ENCODE measurements at places on chromosomes 11 and 22.
A peak's percentile ranks its signal among the peaks of the same experiment; 100 is the strongest.

DNA sequence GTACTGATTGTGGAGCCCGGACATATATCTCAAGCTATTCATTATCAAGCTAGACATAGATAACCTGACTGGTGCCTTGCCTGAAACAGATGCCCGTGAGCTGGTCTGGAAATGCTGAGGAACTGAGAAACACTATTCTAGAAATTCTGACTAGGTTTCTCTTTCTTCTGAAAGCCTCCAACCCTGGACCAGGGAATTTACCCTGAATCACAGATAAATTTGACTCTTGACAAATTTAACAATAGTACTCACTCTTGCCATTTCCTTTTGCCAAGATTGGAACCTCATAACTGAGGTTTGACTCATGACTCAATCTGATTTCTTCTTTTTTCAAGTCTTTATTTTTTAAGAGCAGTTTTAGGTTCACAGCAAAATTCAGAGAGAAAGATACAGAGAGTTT lies 189.6 kb upstream of the SYN3 start:
- no peak for DNase-seq

DNA sequence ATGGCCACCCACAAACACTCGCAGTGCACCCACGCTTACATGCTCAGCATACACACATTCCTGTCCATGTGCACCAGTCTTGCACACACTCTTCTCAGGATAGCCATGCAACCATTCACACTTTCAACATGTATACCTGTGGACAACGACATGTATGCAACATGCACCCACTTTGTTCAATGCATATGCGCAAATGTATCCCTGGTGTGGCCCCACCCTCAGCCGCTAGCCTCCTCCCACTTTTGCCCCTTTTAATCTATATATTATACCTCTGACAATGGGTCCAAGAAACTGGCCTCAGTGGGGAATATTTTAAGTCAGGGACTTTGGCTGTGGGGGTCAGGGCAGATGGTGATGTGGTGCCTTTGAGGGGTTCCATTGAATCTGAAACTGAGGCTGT lies 963 bp downstream of the INSC start:
- DNase-seq: no peak

DNA sequence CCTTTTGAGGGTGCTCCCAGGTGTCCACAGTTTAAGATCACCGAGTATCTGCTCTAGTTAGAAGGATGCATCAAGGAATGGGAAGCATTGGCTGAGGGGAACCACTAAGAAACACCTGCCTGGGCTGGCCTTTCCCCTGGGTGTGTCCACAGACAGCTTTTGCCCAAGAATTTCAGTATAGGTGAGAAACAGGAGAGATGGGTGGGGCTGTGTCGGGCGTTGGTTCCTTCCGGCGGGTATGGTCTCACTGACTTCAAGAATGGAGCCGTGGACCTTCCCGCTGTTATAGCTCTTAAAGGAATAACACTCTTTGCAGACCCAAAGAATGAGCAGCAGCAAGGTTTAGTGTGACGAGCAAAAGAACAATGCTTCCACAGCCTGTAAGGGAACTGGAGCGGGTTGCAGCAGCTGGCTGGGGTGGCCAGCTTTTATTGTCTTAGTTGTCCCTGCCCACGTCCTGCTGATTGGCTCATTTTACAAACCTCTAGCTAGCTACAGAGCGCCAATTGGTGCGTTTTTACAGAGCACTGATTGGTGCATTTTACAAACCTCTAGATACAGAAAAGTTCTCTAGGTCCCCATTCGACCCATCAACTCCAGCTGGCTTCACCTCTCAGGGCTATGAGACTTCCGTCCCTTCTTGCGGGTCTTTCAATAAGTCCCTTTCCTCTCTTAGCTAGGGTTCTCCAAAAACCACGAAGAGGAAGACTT lies 2.4 kb downstream of the FADS1 start:
- no peak for DNase-seq

DNA sequence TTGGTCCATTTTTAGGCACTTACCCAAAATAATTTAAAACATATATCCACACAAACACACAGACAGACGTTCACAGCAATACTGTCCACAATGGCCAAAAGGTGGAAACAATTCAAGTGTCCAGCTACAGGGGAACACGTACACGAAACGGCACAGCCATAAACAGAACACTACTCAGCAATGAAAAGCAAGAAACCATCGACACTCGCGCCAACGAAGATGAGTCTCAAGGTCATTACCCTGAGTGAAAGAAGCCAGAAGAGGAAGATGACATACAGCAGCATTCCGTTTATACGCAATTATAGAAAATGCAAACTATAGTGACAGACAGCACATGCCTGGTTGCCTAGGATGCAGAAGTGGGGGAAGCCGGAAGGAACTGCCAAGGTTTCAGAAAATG lies 13.4 kb upstream of the COMT start:
- DNase-seq: no peak

DNA sequence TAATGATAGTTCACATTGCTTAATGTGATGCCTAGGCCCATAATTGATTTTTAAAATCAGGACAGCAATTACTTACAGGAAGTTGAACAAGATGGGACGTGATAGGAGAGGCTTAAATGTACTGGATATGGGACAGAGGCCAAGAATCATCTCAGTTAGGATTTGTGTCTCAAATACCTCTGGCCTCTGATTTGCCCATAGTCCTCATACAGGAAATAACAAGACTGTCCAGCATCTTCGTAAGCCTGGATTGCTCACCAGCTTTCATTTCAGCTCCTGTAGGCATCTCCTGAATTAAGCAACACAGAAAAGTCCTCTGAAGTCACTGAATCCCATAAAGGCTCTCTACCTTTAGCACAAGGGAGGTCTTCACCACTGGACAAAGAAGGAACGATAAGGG lies at the start of gene MRGPRX3:
Gene MRGPRX3, plus strand, starts transcription at position 231 of the 400 bp plus-strand sequence. CDS start 4,632 bp downstream, outside the sequence.
- no peak for DNase-seq

DNA sequence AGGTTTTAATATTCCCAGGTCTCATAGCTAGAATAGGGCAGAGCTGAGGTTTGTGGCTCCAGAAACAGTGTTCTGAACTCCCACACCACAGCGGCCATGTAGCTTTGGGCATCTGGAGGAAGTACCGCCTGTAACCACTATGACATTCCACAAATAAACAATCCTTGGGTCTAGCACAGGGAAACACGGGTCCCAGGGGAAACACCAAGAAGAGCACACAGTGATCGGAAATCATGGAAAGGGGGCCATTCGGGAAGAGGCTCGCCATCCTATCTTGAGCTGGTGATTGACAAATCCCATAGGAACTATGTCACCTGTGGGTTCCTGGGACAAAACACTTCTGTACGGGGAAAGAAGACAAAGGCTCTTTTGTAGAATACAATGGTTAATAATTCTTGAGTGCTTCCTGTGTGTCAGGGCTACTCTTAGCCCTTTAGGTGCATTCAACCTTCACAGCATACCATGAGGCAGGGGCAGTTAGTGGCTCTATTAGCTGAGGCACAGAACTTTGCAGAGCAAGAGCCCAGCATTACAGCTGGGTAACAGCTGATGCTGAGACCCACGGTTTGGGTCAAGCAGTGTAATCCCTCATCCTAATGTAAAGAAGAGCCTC lies 514.2 kb downstream of the NTM start:
- no peak for DNase-seq

DNA sequence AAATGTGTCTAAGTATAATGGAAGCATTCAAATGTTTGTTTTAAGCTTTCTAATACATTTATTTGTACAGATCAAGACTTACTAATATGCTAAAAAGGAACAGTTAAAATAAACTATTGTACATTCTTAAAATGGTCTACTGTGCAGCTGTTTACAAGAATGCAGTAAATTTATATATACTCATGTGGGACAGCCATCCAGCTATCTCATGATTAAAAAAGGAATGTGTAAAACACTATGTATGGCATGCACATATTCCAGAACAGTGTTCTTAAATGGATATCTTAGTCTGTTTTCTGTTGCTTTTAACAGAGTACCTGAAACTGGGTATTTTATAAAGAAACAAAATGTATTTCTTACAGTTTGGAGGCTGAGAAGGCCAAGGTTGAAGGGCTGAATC lies 30.2 kb upstream of the CSTF3 start:
- no peak for DNase-seq

- peak; percentile 53 for DNase-seq
Observed at GRCh38 chr11:33258631-33259205, 1.5 kb downstream of the HIPK3 start.

- no peak for DNase-seq
Observed at GRCh38 chr22:49869086-49869830, 15.6 kb downstream of the ZBED4 start.

GRCh38 chr22:33909075-33909458 lies 11.2 kb downstream of the LARGE1 start:
- DNase-seq: no peak

DNA sequence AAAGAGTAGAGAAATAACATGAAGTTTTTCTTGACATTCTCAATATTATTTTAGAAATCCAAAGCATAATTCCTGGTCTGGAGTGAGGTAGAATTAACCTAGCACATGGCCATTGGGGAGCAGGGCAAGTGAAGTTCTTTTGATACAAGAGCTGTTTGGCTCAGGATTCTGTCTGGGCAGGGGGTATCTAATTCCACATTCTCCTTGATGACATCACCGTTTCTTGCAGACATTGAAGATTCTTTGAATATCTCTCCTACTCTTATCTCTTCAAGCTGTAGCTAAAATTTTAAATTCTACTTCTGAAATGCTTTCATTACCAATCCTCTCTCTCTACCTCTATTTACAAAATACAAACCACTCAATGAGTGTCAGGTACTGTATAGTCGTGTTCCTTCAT lies 138.2 kb upstream of the TENM4 start:
- DNase-seq: no peak

- no peak for DNase-seq
Observed at GRCh38 chr22:41405588-41405987, 23.8 kb downstream of the TEF start.

- no peak for DNase-seq
Observed at GRCh38 chr11:33449798-33450197, 192.6 kb downstream of the HIPK3 start.

DNA sequence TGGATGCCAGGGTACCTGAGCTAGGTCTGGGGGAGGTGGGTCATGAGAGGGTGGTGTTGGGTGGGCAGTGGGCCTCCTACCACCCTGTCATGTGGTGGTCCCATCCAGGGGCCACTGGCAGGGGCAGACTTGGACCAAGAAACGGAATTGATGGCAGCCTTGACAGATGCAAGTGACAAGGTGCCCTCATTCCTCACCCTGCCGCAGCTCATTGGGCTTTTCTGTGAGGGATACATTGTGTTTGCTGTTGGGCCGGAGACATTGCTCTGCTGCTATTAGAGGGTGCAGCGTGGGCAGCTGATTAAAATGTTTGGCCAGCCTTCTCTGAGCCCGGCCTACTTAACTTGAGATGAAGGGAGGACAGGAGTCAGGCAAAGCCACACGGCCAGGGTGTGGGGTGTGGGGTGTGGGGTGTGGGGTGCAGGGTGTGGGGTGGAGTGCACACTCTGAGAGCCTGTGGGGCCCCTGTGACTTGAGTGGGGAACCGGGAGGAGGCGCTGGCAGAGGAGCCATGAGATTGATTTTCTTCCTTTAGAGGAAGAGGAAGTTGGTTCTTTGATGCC lies 351.5 kb downstream of the TBC1D22A start:
- no peak for DNase-seq

GRCh38 chr11:2154889-2155288 lies 6.1 kb downstream of the INS start:
- DNase-seq: no peak

DNA sequence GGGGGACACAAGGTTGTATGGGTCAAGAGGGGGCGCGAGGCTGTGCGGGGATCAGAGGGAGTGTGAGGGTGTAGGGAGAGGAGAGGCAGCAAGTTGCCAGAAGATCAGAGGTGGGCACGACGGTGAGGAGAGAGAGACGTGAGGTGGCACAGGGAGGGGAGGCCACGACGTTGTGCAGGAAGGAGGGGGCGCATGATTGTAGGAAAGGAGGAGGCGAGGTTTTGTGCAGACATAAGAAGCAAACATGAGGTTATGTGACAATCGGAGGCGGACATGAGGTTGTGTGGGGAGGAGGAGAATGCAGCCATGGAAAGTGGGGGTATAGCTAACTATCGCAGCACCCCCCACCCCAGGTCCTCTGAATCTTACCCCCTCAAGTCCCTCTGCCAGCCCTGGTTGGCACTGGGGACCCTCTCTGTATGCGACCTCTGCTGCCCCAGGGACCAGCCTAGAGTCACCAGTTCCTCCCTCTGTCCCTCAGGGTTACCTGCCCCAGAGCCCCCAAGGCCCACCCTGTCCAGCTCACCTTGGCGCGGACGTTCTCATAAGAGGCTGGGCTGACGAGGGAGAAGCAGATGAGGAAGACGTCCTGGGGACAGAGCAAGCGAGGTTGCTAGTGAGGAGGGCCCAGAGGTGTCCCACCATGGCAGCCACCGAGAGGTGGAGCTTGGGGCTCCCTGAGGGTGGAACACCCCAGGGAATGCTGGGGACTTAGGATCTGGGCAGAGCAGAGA lies 12.5 kb downstream of the RAC2 start:
- peak; percentile 58 for DNase-seq

DNA sequence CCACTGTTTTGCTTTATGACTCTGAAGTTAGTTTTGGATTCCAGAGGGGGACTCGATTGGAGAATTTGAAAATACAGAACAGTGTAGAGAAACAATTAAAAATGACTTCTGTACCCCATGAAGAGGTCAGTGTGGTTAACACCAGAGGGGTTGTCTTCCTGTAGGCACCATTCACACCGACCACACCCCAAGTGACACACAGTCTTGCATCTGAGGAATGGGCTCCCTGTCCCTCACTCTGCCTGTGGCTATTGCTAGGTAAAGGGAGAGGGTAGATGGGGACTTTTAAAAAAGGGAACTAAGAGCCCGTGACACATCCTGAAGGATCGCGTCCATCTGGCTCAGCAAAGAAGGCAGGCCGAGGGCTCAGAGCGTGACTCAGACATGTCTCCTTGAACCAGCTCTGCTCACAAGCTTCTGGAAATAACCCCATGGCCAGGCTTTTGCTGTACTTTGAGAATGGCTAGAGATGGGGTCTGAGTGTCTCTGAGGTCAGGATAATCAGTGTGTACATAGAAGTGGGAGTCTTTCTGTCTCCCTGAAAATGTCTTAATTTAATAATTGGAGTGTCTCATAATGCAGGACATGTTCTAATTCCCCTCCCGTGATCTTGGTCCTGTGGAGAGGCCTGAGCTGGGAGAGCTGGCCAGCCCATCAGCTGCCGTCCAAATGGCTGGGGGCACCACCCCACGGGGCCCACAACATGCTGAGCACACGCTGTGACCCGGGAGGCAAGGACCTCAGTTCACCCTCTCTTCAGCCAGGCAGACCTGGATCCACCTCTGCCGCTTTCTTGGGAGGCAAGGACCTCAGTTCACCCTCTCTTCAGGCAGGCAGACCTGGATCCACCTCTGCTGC lies 39.3 kb downstream of the SGSM1 start:
- DNase-seq: no peak

DNA sequence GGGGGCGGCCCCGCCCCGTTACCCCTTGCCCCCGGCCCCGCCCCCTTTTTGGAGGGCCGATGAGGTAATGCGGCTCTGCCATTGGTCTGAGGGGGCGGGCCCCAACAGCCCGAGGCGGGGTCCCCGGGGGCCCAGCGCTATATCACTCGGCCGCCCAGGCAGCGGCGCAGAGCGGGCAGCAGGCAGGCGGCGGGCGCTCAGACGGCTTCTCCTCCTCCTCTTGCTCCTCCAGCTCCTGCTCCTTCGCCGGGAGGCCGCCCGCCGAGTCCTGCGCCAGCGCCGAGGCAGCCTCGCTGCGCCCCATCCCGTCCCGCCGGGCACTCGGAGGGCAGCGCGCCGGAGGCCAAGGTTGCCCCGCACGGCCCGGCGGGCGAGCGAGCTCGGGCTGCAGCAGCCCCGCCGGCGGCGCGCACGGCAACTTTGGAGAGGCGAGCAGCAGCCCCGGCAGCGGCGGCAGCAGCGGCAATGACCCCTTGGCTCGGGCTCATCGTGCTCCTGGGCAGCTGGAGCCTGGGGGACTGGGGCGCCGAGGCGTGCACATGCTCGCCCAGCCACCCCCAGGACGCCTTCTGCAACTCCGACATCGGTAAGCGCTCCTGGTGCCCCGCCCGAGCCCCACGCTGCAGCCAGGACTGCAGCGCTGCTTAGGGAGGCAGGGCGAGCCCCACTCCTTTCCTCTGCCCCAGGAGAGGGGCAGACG lies at the start of gene TIMP3:
Gene TIMP3, plus strand, starts transcription at position 169 of the 700 bp plus-strand sequence. Its CDS starts 297 bp downstream, at position 466.
- no peak for DNase-seq

Data from stimulated activated naive CD4-positive, alpha-beta T cell (primary cell).